ENCODE measurements at places on chromosomes 2 and 18.

DNA sequence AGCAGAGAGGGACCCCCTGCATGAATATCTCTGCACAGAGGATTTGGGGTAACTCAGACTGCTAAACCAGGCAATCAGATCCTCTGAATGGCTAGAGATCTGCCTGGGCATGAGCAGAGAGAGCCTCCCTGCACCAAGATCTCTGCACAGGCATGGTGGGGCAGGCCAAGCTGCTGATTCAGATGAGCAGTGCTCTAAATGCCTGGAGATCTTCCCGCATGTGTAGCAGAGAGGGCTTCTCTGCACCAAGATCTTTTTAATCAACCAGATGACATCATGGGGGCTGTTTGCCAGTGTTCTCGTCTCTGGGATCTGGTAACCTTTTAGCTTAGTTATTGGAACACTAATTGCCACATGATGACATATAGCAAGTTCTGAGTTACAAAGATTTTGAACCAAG lies 301.3 kb upstream of the GALNT5 start:
- DNase-seq: no peak

- no peak for DNase-seq
Measured at GRCh38 chr2:140641163-140641562, 1489.7 kb downstream of the LRP1B start.

GRCh38 chr18:33871363-33872025 lies 293.5 kb downstream of the ASXL3 start:
- no peak for DNase-seq

DNA sequence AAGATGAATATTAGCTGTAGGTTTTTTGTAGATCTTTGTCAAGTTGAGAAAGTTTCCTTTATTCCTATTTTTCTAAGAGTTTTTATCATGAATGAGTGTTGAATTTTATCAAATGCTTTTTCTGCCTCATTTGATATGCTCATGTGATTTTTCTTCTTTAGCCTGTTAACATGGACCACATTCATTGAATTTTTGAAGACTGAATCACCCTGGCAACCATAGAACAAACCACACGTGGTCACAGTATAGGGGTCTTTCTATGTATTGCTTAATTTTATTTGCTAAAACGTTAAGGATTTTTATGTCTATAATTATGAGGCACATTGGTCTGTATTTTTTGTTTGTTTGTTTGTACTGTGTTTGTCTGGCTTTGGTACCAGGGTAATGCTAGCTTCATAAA lies 201.7 kb upstream of the CWC22 start:
- no peak for DNase-seq

DNA sequence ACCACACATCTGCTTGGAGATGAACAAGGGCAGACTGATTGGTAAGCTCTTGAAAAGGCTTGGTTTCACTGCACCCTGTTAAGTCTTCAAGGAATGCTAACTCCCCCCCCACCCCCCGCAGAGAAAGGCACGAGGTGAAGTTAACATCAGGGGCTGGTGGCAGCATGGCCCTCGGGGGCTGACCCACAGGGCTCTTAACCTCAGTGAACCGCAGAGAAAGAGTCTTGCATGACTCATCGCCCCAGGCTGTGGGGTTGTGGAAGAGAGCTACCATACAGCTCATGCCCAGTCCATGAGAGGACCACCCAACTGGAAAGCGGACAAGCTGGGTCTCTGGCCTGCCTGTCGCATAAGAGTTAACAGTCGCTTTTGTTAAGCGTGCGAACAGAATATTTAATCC lies 10.6 kb upstream of the CEP68 start:
- DNase-seq: no peak

GRCh38 chr18:36467614-36468013 lies 170.1 kb downstream of the FHOD3 start:
- DNase-seq: no peak

- DNase-seq: no peak
Measured at GRCh38 chr2:221605751-221606240, 33.7 kb upstream of the EPHA4 start.
